ENCODE measurements at places on chromosomes 4 and X.

DNA sequence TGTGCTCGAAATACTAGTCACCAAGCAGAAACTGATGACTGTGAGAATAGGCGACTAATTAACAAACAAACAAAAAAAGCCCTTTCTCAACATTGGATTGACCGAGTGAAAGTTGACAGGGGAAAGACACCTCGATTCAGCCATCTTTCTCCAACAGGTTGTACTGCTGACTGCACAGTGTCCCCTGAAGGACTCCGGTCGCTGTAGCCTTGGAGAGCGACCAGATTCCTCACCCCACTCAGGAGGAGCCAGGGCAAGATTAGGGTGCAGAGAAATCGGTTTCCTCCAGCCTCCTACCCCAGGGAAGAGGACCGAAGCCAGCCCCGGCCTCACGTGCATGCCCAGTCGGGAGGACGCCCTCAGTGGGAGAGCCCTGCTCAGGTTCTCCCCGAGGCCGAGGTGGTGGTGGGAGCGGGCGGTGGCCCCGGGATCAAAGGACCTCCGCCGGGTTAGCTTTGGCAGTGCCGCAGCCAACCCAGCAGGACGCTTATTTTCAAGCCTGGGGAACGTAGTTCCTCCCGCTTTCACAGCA is 1.1 kb upstream of the RAP1GDS1 start:
- DNase-seq = no peak

DNA sequence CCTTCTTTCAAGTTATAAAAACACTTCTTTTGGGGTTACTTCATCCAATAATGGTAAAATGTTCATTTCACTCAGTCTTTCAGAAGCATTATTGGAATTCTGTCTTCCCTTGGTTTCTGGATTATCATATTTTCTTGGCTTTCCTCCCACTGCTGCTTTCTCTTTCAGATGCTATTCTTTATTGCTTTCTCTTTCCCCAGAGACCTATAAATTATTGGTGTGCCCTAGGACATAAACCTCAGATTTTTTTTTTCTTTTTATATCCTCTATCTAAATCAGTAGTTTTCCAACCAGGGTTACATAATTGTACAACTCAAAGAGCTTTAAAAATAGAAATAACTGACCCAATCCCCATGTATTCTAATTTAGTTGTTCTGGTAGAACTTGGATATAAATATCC is 1005.5 kb downstream of the ARAP2 start:
- no peak for DNase-seq

- DNase-seq = no peak
These were observed 106.9 kb upstream of the DCAF12L2 start for GRCh38 chrX:126272795-126273497.

GRCh38 chr4:145153181-145153903 is 27.0 kb downstream of the OTUD4 start:
- DNase-seq = no peak

DNA sequence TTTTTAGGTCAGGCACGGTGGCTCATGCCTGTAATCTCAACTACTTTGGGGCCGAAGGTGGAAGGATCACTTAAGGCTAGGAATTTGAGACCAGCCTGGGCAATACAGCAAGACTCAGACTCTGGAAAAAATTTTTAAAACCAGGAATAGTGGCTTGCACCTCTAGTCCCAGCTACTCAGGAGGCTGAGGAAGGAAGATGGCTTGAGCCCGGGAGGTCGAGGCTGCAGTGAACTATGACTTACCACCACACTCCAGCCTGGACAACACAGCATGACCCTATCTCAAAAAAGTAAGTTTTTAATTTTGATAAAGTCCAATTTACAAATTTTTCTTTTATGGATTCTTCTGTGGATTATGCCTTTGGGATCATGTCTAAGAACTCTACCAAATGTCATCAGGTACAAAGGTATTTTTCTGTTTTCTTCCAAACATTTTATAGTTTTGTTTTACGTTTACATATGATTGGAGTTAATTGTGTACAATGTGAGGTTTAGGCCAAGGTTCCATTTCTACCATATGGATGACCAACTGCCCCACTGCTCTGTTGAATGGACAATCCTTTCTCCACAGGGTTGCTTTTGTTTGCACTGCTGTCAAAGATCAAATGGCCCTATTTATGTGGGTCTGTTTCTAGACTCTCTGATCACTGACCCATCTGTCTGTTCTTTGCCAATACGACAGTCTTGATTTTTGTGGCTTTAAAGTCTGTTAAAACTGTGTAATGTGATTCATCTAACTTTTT is 48.2 kb downstream of the CPLX1 start:
- DNase-seq = no peak

- peak; percentile 90 for DNase-seq
These were observed 113.8 kb upstream of the STIM2 start for GRCh38 chr4:26746802-26747213.

DNA sequence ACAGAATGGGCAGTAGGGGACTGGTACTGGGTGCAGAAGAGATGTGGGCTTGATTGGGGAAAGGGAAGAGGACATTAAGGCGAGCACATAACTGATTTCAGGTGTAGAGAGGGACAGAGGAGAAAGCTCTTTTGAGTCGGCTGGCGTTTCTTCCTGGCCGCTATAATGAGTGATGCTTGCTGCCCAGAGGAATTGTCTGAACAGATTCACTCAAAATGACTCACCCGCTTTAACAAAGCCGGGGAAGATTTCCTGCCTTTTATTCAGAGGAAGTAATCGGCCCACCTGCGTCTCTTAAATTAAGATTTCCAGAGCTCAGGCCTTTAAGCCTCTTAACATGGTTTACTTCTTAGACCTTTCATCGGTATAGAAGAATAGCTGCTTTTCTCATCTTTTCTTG is 102.1 kb upstream of the AP1S2 start:
- DNase-seq = no peak

GRCh38 chr4:182400790-182401189 is 157.6 kb downstream of the TENM3 start:
- DNase-seq = no peak

GRCh38 chr4:180512801-180513475 is 1730.3 kb upstream of the TENM3 start:
- no peak for DNase-seq

DNA sequence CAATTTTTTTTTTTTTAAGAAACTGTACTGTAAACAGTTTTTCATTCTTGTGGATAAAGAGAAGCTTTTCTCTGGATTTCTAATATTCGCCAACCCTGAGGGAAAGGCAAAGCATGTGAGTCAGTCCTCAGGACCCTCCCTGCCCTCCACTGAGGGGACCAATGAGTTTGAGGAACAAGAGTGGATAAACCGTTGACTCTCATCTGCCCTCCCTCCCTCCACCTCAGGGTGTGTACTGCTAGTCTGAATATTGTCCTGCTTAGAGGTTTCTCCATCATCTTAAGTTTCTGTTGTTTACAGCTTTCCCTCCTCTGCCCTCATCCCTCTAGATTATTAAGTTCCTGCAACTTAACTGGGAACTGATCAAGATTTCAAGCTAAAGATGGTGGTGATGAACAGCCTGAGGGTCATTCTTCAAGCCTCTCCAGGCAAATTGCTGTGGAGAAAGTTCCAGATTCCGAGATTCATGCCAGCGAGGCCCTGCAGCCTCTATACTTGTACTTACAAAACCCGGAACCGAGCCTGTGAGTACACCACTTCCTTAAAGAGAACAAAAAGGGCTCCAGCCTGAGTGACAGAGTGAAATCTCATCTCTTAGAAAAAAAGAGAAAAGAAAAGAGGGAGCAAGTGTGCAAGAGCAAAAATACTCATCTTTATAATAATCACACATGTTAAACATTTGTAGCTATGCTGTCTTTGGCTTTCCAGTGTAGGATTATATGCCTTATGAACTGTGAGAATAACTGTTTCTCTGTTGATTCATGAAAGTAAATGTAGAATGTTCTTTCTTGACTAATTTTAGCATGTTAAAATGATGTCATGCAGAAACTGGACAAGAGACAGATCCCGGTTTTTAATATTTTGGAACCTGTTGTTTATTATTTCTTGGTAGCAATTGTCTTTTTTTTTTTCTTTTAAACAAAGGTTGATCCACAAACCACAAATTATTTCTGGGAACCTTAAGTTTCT is 11.9 kb downstream of the CA5B start:
- DNase-seq = peak; percentile 31

- DNase-seq = no peak
These were observed 18.1 kb downstream of the USP46 start for GRCh38 chr4:52640808-52641565.

GRCh38 chrX:18537068-18537467 is 111.7 kb downstream of the CDKL5 start:
- no peak for DNase-seq
